Effector memory CD4-positive, alpha-beta T cell (primary cell): ENCODE measurements at places on chromosomes 11 and 22.

DNA sequence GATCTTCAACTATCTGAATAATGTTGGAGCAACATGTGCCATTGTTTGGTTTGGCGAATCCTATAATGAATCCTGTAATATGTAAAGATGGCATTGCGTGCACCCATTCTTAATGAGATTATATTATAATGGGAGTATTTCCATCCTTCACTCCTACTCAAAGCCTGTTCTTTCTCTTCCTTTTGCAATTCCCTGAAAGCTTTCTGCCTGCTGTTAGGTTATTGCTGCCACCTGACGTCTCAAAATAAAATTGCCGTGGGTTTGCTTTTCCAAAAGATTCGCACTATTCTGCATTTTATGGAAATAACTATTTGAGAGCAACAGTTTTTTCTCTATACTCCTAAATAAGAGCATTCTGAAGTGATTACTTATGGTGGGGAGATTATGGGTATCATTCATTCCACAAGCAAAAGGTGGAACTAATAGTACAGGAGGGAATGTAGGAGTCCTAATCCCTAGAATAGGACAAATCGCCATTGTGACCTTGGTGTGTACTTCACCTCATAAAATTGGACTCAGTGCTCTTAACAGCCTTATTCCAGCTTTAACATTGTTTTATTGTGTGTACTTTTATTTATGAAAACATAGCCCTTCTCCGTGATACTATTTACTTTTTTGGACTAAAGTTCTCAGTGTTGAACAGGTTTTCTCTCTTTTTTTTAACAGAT lies 69.6 kb upstream of the ALKBH3 start:
- DNase-seq, result no peak

DNA sequence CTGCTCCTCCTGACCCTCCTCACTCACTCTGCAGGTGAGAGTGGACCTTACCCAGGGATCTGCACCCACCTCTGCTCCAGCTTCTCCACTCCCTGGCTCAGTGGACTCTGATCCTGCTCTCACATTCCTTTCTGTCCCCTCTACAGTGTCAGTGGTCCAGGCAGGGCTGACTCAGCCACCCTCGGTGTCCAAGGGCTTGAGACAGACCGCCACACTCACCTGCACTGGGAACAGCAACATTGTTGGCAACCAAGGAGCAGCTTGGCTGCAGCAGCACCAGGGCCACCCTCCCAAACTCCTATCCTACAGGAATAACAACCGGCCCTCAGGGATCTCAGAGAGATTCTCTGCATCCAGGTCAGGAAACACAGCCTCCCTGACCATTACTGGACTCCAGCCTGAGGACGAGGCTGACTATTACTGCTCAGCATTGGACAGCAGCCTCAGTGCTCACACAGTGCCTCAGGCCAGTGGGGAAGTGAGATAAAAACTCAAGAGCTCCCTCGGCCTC lies 29.7 kb upstream of the VPREB1 start:
- DNase-seq, result no peak

GRCh38 chr22:17578136-17578754 lies 14.9 kb downstream of the SLC25A18 start:
- DNase-seq, result no peak

DNA sequence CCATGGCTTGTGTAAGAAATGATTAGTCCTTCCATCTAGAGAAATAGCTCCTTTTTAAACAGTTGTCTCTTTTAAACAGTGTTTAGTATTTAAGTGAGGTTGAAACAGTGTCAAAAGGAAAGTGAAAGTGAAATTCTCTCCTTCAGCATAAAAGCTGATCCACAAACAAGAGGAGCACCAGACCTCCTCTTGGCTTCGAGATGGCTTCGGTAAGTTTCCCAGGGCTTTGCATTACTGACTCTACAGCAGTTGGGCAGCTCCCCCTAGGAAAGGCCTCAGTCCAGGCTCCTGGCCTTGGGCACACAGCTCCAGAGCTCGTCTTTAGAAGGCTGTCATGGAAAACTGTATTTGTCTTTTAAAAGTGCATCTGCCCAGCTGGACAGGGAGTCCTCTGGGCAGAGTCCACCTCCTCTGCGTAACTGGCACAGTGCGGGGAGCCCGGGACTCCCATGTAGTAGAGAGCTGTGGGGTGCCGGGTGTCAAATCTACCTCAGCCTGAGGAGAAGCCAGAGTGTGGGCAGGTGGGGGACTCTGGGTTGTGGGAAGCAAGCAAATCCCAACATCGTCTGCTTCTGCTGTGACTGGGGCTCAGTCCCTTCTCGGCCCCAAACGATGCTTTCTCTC lies at the start of gene PLAAT4:
TSS of gene PLAAT4 (plus strand) at position 140 of the 624 bp plus-strand sequence. CDS start at position 201, 61 bp downstream.
- DNase-seq, result no peak

DNA sequence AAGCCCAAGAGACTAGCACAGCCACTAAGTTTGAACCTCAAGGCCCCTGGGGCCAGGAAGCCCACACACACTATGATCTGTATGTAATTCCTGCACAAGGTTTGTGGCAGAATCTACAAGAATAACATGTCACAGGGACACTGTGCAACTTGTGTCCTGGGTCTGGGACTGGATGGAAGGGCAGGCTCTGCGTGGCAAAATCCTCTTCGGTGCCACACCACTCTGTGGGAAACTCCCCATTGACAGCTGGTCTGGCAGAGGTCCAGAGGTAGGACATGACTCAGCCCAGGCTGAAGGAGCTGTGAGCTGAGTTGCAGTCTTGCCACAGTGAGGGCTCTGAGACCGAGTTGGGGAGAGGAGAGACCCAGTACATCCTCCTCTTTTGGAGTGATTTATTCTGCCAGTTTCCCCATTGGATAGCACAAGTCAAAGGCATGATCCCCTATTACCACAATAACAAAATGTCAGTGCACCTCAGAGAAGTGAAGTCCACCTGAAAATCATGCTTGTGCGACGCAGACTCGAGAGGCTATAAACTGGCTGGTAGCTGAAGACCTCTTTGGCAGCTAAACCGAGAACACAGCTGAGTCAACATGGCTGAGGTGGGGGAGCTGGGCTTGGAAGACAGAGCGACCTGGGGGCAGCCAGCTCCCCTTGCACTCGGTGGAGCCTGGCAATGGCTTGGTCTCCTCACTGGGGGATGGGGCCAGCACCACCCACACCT lies 23.3 kb upstream of the SERPIND1 start:
- no peak for DNase-seq

- DNase-seq, result no peak
These were observed 12.4 kb downstream of the PCSK7 start for GRCh38 chr11:117219455-117219854.

DNA sequence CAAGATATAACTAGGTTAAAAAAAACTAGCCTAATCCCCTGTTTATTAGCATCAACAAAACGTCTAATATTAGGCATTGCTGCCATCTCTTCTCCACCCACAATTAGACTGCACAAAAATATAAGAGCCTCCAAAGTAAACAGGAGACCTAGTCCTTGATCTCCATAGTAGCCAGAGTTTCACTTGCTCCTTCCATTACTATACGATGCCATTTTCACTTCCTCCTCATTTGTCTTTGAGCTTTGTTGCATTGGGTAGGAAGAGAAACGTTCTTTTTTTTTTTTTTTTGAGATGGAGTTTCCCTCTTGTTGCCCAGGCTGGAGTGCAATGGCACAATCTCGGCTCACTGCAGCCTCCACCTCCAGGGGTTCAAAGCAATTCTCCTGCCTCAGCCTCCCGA lies 42.3 kb upstream of the RDX start:
- no peak for DNase-seq

- DNase-seq, result no peak
These were observed 88.8 kb upstream of the GALNT18 start for GRCh38 chr11:11710556-11710955.

GRCh38 chr11:83717537-83717936 lies 431.4 kb upstream of the CCDC90B start:
- DNase-seq, result no peak

- DNase-seq, result no peak
These were observed 56.2 kb downstream of the SOX6 start for GRCh38 chr11:16299884-16300782.

- DNase-seq, result no peak
These were observed 1.7 kb downstream of the QSER1 start for GRCh38 chr11:32894149-32894827.

GRCh38 chr11:130174642-130175041 lies 15.1 kb downstream of the ST14 start:
- DNase-seq, result no peak

GRCh38 chr11:15555161-15555560 lies 440.4 kb downstream of the INSC start:
- DNase-seq, result no peak

GRCh38 chr11:75743711-75744563 lies 24.6 kb upstream of the DGAT2 start:
- DNase-seq, result no peak

DNA sequence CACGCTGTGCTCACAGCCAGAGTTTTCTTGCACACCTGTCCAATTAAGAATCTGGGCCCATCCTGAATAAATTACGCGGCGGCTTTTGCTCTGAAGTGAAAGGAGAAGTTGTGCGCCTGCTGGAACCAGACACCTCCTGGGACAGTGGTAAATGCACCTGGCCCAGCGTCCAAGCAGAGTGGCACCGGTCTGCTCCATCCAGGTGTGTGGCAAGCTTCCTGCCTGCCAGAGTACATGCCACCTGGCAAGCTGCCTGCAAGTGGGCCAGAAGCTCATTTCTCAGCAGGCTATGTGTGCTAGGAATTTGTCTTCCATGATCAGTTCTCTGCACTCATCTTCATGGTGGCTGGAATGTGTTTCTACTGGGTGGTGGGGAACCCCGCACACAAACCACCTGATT lies 660.6 kb downstream of the ETS1 start:
- no peak for DNase-seq
